Stimulated activated CD4-positive, alpha-beta T cell treated with anti-CD3 and anti-CD28 coated beads, TNF-alpha, amount 100 ng/mL, for 24 hours (primary cell): ENCODE measurements at places on chromosomes 6 and 20.

DNA sequence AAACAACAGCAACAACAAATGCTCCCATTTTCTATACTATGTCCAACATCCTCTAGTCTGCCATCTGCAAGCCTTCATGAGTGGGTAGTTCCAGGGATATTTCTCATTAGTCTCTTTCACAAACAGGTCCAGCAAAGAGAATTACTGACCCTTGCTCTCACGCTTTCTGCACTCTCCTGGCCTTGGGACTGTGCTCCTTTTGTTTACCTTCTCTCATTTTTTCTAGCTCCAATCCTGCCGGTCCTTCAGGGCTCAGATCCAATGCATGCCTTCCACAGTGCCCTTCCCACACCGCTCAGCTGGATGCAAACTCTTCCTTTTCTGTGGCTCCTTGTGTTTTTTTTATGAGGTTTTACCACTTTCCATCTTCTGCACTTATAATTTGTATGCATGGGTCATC, 47.2 kb downstream of the ADTRP start:
- no peak for DNase-seq

GRCh38 chr20:215796-216195, 11.3 kb upstream of the DEFB129 start:
- DNase-seq = no peak

DNA sequence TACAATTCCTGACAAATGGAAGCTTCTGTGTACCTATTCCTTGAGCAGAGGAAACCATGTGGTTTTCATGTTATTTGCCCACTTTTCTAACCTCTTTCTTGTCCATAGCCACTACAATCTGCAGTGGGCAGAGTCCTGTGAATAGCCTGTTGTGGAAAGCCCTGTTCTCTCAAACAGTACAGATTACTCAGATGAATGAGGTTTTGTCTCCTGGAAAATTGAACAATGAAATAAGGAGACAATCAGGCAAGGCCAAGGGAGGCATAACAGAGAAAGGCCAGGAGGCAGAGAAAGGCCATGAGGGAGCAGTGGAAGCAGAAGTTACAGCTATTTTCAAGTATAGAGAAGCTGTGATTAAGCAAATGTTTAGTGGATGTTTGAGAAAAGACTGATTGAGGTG, 189.3 kb downstream of the GRIK2 start:
- no peak for DNase-seq

GRCh38 chr6:158649289-158650143, at the start of gene SYTL3:
SYTL3 (plus strand) TSS chr6:158650054; CDS start chr6:158663269, 13,215 bp downstream.
- peak; percentile 79 for DNase-seq

GRCh38 chr20:51469578-51470498, 72.7 kb downstream of the NFATC2 start:
- no peak for DNase-seq

GRCh38 chr6:5521322-5521721, 260.0 kb downstream of the FARS2 start:
- no peak for DNase-seq

DNA sequence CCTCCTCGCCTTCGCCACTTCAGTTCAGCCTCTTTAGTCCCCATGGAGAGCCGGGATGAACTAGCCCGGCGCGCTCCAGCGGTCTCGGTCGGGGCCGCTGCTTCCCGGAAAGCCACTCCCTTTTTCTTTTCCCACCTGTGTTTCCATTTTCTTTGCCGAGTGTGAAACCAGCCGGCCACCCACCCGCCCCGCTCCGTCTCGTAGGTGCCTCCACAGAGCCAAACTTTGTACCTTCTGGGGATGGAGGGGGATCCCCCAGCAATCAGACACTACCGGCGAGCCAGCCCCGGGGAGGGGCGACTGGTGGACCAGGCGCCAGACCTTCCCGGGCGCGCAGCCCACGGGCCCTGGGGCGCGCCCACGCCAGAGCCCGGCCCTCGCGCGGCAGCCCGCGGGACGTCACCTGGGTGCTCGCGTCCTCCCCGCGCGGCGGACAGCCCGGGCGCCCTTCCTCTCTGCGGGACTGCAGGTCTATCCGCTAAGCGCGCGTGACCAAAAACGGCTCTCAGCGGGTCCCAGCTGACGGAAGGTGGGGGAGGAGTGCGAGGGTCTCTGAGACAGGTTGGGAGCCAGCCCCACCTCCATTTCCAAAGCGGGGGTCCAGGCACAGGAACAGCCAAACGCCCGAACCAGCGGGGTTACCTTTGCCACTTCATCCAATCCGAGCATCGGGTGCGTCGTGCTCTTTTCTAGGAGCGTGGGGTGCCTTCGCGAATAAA, at the start of gene MCHR2:
Gene MCHR2, minus strand, starts transcription at position 691 of the 719 bp plus-strand sequence. CDS start 38,076 bp downstream, outside the sequence.
- no peak for DNase-seq

- DNase-seq = no peak
These were observed 45.6 kb downstream of the ARID1B start for GRCh38 chr6:156822747-156823206.

DNA sequence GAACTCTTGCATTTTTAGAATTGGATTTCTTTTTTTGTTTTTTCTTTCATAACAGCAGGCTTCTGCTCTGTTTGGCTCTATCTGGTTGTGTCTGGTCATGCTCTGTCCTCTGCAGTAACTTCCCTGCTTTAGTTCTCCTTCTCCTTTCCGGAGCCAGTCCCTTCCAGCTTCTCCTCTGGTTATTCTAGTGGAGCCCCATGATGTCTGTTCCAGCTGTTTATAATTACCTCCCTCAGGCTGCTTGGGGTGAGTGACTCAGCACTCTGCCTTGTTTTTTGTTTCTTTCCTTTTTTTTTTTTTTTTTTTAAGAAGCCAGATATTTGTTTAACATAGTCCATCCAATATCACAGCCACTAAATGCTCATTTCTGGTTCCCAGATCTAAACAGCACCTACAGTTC, 409.6 kb downstream of the MAFB start:
- DNase-seq = no peak

DNA sequence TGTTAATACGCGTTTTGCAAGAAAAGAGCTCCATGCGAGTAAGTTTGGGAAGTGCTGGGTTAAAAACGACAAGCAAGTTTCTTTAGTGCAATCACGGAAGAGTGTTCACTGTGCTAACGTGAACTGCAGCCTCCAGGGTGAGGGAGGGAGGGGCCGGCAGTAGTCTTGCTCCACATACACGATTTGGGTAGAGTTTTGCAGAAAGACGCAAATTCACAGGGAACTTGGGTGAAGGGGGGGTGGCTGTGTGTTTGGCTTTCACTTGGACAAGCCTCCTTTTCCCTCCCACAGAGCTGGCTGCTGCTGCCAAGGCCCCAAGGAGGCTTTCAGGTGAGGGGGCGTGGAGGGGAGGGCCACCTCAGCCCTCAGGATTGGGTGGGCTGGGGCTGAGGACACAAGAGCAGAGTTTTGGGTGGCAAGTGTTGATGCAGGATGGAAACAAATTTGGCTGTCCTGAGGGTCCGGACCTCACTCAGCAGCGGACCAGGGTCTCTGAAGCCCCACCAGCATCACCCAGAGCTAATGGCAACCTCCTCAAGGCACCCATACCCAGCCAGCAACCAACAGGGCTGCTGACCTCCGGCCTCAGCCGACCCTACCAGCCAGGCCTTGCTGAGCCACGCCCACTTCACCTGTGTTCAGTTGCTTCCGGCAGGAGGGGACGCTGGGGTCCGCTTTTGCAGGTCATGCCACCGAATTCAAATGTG, 204.5 kb downstream of the ERMARD start:
- DNase-seq = no peak

DNA sequence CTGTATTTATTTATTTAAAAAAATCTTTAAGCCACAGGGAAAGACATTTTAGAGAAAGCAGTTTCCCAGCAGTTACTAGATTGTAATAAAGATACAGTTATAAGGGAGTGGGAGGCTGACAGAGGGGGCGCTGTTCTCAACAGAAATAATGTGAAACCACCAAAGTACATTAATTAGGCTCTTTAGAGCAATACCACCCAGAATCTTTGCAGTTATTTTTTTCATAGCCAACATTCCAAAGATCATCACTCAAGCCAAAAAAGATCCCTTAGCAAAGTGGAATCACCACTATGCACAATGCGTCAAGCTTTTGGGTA, 331.3 kb upstream of the DEFB112 start:
- DNase-seq = no peak

DNA sequence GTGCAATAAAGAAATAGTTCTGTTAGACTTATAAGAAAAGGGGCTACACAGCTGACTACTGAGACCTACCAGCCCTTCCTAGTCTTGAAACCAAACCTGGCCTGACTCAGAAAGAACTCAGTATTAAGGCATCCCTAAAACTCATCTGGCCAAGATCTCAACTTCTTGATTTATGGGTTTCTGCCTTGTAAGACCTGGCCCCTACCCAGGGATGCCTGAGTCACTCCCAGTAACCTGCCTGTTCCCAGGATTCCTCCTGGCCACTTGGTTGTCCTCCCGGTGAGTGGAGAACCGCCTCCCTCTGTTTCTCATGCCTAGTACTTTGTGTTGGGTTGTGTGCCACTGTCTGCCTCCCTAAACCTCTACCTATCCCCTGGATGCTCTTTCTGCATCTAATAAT, 189.4 kb upstream of the PREP start:
- DNase-seq = no peak

DNA sequence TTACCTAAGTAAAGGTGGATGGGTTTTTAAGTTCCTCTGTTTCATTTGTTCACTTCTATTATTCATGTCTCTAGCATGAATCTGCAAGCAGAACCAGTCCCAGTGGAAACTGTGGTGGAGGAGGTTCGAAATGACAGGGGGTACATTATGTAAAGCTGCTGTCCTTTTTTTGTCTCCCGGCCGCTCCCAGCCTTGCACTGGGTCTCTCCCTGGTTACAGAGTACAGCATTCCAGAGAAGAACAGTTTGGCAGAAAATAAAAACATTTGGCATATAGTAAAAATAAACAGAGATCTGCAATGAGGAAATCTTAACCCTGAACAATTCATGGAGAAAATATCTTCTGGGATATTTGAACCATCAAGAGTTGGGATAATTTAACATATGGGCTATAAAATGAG, 34.6 kb upstream of the TAGAP start:
- DNase-seq = no peak

GRCh38 chr20:18388860-18389259, 78.0 kb downstream of the DZANK1 start:
- no peak for DNase-seq

GRCh38 chr6:41719436-41720261, 15.8 kb downstream of the TFEB start:
- DNase-seq = no peak

- DNase-seq = no peak
These were observed 118.8 kb upstream of the ZNF217 start for GRCh38 chr20:53712212-53712977.

GRCh38 chr20:46205349-46205748, 87.2 kb downstream of the CD40 start:
- no peak for DNase-seq

DNA sequence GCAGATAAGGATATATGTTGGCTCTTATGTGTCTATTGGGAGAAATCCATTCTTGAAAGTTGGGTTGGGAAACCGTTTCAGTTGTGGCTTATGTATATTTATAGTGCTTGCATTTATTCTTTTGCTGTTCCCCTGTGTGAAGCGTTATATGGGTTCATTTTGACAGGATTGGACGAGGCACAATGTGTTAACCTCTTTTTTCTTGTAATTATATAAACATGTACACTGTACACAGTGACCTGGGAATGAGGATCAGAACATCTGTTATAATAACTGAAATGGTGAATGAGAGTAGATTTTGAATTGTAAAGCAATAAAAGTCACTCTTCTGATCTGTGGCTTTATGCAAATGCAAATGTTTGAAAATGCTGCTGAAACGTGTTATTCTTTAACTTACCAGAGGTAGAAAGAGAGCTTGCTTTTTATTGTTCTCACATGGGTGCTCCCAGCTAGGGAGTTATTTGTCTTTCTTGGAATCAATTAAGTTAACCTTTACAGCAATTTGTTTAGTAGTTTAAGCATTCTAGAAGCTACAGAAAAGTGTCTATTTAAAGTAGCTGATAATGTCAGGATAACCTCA, 213.7 kb downstream of the GRIK2 start:
- no peak for DNase-seq

DNA sequence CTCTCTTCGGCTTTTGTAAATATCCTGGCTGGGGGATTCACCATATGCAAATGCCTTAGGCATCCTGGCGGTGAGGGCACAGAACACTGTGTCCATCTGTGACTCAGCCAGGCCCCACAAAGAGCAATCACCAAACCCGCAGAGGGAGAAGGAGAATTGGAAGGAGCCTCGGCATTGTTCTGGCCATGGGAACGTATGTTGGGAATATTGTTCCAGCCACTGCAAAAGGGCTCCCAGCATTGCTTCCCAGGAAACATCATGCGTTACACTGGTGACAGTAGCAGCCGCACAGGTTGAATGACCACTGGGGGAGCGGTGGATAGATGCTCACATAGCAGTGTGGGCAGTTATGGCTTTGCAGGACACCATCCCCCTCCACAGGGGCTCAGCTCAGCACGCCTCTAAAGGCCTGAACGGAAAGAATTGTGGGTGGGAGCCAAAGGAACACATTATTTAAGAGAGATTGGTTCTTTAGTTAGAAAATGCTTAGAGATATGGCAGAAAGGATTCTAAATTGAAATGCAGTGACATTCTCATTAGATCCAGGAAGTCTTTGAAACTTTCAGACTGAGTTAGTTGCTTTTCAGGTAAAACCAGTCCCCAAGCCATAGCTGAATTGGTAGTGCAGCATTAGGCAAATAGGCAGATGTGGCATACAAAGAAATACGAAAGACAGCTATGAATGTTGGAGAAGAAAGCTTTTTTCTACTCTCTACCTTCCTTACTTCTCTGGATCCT, 104.3 kb downstream of the RNF144B start:
- DNase-seq = no peak

GRCh38 chr6:8736156-8736895, 301.0 kb upstream of the SLC35B3 start:
- DNase-seq = no peak

DNA sequence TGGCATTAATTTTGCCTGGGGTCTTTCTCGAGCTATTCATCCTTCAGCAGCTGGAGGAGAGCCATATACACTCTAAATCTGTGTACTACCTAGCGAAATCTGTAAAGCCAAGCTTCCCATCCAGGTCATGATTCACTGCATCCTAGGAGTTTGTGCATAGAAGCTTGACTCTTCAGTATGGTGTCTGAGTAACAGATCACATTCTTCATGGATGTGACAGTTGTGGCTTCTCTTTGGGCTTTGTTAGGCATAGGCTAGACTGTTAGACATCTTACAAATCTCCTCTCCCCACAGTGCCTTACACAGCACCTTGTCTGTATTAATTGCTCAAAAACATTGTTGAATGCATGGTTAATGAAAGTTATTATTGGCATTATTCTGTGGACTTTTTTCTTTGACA, 177.0 kb downstream of the EYA4 start:
- no peak for DNase-seq

DNA sequence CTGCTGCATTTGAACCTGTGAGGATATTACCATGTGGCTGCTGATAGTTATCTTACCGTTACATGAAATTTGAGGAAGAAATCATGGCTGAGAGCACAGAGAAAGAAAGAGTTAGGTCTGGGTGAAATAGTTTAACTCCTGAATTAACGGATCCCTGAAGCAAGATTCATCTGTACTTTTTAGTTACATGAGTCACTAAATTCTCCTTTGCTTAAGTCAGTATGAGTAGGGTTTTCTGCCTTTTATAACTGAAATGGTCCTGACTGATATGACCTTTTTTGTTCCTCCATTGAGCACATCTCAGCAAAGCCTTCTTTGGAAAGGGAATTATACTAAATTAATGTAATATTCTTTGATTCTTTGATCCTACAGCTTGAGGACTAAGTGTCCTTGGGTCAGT, 333.3 kb upstream of the ZFP64 start:
- no peak for DNase-seq

GRCh38 chr6:15495375-15495901, 167.4 kb downstream of the DTNBP1 start:
- DNase-seq = no peak
